ENCODE measurements at places on chromosomes 6 and 20.

DNA sequence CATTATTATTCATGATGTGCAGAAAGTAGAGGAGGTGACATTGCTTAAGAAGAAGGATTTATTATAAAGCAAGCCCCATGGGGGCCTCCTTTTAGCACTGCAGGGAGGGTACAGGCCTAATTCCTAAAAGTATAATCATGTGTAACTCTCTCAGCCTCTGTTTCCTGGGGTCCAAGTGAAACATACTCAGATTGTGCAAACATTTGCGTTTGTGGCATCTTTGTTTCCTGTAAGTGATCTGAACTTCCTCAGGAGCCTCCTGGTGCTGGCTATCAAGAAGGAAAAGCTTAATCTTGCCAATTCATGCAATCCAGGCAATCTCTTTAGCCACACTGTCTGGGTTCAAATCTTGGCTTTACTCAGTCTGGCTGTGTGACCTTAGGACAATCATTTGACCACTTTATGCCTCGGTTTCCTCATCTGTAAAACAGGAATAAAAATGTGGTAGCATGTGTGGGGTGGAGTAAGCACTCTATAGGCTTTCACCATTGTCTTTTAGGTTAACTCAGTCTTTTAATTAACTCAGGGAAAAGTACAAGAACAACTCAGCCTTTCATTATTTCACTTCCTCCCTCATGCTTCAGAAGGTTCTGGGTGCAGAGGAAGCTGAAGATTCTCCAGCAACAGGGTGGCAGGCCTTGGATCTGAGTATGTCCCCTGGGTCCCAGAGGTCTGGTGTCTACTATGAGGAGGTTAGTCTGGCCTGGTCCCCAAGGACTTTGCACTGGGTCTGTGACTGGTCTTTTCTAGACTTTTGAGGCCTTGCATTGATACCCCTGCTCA, 831 bp upstream of the SIRPB2 start:
- peak; percentile 21 for DNase-seq

GRCh38 chr6:132764370-132764769, 6.7 kb upstream of the VNN2 start:
- peak; percentile 80 for DNase-seq

DNA sequence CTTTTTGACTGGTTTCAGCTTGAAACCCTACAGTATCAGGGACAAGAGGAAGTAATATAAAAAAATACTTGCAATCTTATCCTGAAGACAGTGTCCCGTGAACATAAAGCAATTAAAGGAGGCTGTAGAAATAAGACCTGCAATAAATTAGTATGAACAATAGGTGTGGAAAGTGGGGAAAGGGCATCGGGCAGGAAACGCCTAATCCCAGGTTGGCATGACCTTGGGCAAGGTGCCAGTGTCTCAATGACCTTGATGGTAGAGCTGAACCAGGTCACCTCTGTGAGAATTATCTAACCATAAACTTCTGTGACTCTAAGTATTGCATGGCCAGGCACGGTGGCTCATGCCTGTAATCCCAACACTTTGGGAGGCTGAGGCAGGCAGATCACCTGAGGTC, 115.2 kb downstream of the LY86 start:
- DNase-seq = no peak

DNA sequence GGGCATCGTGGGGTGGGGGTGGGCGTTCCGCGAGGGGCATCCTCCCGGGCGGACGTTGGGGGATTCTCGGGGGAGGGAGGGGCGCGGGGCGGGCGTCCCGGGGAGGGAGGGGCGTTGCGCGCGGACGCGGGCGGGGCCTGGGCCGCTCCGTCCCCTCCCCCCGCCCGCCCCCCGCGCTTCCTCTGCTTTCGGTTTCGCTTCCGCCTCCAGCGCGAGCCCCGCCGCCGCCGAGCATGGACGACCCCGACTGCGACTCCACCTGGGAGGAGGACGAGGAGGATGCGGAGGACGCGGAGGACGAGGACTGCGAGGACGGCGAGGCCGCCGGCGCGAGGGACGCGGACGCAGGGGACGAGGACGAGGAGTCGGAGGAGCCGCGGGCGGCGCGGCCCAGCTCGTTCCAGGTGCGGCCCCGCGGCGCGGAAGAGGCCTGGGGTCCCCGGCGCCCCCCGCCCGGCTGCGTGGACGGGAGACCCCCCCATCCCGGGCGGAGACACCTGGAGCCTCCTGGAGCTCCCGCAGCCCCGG, at the start of gene OGFR:
Gene OGFR (plus strand): TSS at position 209 of the 528 bp plus-strand sequence. CDS start 25 bp downstream, at position 234.
- DNase-seq = peak; percentile 51

DNA sequence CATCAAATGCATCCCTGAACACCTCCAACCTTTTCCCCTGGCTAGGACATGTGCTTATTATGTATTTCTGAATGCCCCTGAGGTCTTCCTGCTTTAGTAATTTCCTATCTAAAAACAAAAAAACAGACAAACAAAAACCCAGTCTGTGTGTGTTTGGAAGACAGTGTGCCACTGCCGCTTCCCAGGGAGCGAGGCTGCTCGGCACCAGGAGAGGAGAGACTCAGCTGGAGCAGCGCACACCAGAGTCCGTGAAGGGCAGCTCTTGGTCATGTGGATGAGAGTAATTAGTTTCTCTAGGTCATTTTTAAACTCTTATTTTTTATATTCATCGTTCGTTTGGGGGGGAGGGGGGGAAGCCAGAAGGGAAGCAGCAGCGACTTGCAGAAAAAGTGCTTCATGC, 10.0 kb upstream of the ANKRD60 start:
- DNase-seq = no peak

DNA sequence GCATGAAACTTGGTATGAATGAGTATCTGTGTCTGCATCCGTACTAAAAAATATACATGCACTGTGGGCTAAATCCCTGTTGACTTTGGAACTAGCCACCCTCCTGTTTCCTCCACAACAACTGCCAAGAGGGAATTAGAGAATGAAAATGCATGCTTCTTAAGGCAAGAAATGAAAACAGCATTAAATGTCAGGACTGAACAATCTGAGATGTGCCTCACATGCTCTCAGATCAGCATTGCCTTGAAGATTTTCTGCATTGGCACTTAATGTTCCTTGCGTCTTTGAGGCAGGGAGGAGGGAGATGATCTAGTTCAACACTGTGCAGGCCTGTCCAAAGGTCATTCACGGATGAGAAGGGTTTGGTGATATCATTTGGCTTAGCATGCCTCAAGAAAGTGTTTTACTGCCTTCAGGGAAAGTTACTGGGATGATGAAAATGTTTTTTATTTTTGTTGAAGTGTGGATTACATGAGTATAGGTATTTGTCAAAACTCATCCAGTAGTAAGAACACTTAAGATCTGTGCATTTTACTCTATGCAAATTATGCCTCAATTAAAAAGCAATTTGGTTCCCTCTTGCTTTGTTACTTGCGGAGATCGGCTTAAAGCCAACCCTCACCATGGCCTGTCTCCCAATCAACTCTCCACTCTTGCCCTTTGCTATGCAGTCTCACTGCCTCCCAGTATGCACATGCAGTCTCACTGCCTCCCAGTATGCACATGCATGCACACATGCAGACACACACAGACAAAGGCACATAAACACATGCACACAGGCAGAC, 47.5 kb upstream of the RIN2 start:
- DNase-seq = peak; percentile 74

DNA sequence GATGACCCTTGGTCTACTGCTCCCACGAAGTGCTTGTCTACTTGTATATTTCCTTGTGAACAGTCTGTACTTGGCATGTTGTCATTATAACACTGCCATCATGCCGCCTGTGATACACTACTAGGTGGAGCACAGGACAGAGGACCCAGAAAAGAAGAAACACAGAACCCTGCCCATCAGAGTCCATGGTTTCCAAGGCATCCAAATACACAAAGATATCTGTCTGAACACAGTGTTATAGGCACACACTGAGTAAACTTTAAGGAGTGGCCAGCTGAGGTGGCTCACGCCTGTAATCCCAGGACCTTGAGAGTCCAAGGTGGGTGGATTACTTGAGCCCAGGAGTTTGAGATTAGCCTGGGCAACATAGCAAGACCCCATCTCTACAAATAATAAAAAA, 110.5 kb upstream of the SLC2A12 start:
- no peak for DNase-seq

DNA sequence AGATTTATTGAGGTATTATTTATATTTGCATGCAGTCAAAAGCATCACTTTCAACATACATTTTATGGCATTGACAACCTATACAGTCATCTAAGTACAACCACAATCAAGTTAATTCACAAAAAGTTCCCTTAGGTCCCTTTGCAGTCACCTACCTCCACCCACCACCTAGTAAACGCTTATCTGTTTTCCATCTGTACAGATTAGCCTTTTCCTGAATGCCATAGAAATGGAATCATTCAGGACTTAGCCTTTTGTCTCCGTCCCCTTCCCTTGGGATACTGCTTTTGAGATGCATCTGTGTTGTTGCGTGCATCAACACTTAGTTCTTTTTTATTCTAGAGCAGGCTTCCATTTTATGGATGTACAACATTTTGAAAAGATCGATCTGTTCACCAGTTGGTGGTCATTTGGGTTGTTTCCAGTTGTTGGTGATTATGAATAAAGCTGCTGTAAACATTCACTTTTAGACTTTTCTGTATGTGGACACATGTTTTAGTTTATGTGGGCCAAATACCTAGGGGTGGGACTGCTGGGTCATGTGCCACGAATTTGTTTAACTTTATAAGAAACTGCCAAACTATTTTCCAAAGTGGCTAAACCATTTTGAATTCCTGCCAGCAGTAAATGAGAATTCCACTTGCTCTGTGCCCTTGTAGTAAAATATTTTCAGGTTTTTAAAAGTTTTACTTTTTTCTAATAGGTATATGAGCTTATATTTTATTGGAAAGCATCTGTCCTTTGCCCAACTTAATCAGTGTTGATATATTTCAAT, 17.6 kb upstream of the IFNGR1 start:
- DNase-seq = peak; percentile 75

DNA sequence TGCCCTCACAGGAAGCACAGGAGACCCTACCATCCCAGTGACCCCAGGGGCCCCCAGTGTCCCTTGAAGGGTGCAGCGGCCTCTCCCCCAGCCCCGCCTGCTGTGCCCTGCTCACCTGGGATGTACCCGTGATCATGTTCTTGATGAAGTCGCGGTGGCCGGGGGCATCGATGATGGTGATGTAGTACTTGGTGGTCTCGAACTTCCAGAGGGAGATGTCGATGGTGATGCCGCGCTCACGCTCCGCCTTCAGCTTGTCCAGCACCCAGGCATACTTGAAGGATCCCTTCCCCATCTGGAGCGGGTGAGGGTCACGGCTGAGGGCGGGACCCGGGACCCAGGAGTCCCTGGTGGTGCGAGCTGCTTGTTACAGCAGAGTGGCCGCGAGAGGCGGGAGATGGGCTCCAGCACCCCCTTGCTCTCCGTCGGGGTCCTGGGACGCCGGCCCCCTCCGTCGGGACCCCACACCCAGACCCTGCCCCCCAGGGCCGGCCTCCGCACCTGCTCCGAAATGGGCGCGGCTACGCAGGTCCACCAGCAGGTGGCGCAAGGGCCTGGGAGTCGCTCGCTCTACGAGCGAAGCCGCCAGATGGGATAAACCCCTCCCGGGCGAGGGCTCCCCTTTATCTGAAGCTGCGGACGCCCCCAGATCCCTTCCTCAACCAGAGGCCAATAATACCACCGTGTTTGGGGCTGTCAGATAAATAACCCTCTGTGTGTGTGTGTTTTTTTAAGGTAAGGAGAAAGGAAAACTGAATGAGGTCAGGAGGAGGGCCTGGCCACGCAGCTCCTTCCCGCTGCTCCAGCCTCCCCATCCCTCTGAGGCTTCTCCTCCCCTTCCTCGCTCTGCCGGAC, 2.9 kb downstream of the EEF1A2 start:
- DNase-seq = peak; percentile 16

- DNase-seq = no peak
These were observed 236.1 kb downstream of the BMP2 start for GRCh38 chr20:7003598-7003997.

DNA sequence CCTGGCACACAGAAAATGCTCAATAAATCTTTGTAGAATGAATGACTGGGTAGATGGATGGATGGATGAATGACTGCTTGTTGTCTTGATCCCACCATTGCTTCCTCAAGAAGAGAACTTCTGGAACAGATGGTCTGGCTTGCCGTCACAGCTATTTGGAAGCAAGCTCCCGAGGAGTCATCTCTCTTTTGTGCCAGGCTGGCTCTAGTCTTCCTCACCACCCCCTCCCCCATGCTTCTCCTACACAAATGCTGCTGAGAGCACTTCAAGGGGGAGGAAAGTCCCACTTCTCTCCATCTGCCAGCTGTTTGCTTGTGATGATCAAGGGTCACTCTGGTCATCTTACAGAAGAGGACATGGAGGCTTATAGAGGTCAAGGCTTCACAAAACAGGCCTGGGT, 11.6 kb upstream of the KCNG1 start:
- DNase-seq = no peak

DNA sequence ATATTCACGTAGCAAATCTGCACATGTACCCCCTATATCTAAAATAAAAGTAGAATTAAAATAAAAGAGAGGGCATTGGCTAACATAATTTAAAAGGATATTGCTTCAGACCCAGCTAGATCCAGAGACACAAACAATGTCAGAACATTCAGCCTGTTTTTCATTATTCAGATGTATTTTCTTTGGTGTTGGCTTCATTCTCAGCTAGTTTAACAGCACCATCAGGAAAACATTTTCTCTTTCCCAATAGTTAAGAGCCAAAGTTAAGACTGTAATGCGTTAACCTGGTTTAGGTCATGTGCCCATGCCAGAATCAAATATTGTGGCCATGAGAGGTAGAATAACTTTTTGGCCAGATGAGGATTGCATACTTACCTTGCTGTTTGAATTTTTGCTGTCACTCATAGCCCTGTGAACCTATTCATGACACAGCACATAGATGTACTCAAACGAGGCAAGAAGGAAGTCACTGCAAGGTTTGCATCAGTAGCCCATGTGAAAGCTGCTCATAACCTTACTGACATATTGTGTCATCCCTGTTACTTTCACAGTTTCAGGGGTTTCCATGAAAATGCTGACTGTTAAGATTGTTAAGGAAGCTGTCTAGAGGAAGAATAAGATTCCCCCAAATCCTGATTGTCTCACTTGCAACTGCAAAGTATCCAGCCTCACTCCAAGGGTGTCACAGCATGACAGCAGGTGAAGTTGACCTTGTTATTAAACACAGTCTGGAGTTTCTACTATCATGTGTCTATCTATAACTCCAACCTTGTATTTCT, 233.1 kb downstream of the PACRG start:
- peak; percentile 78 for DNase-seq

DNA sequence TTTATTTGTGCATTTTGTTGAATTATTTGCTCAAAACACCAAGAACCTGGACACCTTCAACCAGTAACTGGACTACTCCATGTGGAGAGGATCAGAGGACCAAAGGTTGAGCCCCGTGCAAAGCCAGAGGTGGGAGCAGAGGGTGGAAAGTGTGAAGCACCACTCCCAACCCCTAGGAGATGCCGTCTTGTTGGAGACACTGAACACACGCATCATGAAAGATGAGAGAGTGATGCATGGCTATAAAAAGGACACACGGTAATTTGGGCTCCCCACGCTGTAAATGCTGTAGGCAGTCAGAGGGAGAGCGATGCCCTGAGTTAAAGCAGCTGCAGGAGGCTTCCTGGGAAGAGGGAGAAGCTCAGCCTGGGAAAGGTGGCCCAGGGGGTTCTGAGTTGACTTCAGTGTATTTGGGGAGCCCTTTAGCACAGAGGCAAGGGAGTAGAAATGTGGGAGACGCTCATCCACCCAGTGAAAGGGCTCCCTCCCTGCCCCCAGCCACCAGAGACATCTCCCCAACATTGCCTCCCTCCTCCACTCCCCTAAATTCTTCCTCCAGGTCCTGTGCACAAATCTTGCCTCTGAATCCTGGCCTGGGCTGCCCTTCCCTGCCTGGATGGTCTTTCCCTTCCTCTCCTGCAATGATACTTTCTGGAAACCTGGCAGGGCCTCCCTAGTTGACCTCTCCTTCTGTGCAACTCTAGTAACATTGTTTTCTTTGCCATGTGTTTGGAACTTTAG, 55.8 kb upstream of the IYD start:
- DNase-seq = no peak

- no peak for DNase-seq
These were observed 132.4 kb downstream of the EYA2 start for GRCh38 chr20:47027042-47027441.
